ENCODE measurements at places on chromosomes 6 and 20.
A peak's percentile ranks its signal among the peaks of the same experiment; 100 is the strongest.

GRCh38 chr20:6886065-6886729 is 118.7 kb downstream of the BMP2 start:
- no peak for DNase-seq

- DNase-seq, result no peak
Measured at GRCh38 chr20:17372806-17373440, 146.1 kb downstream of the PCSK2 start.

DNA sequence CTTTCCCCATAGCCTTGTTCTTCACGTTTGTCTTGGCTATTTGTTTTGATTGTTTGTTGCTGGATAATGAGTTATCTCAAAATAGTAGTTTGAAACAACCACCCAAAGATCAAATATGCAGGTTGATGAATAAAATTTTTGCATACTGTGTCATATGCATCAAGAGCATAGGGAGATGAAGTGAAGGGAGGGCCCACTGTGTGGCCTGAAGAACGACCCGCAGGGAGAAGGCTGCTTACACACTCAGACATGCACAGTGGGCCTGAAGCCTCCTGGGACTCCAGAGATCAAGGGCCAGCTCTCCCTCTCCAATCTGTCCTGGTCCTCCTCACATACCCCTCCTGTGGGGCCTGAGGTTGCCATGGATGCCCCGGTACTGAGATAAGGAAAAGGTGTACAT is 16.2 kb upstream of the TREM2 start:
- no peak for DNase-seq

- DNase-seq, result peak; percentile 35
Measured at GRCh38 chr6:81565071-81565470, 187.4 kb downstream of the TENT5A start.

DNA sequence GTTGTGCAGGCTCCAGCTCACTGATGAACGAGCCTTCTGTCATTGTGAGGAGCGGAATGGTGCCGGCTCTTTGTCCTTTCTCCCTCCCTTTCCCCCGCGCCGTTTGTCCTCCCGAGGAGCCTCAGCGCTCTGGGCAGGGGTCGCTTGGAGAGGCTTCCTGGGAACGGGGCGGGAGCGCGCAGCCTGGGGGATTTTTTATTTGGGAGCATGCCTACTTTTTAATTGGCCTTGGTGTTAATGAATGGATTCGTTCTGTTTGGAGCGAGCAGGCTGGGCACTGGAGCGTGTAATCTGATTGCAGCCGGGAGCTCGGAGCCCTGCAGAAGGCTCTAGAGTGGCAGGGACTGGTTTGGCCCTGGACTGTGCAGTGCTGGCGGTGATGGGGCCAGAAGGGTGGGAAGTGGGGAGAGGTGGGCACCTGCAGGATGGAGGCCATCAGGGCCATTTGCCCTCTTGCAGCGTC is 118.8 kb downstream of the CDH4 start:
- DNase-seq, result no peak

DNA sequence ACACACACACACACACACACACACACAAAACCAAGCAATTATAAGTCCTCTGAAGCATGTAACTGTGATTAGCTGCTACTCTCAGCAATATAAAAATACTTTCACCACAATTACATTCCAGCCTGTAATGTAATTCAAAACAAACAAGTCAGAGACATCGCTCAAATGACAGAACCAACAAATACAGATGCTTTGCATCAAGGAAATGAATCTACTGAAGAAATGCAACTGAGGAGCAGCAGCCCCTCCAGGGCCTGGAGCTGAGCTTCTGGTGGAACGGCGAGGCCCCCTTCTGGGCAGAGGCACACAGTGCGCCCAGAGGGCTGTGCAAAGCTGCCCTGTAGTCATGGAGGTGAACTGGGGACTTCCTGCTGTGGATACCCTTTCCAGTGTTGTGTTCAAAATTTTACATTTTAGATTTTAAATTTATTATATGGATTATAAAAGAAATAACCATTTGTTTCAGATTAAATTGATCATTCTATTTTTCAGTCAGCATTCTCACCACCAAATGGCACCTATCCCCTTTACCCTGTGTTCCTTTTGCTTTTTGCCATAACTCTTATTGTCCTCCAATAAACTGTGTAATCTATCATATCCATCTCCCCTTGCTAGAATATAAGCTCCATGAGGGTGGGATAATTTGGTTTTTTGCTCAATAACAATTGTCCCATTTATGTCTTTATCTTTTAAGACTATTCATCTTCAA is 23.2 kb downstream of the ADAT2 start:
- peak; percentile 90 for DNase-seq

GRCh38 chr6:119079283-119079809 is 882 bp upstream of the FAM184A start:
- peak; percentile 75 for DNase-seq

- peak; percentile 4 for DNase-seq
Measured at GRCh38 chr6:160428069-160428430, 79.9 kb downstream of the SLC22A3 start.

DNA sequence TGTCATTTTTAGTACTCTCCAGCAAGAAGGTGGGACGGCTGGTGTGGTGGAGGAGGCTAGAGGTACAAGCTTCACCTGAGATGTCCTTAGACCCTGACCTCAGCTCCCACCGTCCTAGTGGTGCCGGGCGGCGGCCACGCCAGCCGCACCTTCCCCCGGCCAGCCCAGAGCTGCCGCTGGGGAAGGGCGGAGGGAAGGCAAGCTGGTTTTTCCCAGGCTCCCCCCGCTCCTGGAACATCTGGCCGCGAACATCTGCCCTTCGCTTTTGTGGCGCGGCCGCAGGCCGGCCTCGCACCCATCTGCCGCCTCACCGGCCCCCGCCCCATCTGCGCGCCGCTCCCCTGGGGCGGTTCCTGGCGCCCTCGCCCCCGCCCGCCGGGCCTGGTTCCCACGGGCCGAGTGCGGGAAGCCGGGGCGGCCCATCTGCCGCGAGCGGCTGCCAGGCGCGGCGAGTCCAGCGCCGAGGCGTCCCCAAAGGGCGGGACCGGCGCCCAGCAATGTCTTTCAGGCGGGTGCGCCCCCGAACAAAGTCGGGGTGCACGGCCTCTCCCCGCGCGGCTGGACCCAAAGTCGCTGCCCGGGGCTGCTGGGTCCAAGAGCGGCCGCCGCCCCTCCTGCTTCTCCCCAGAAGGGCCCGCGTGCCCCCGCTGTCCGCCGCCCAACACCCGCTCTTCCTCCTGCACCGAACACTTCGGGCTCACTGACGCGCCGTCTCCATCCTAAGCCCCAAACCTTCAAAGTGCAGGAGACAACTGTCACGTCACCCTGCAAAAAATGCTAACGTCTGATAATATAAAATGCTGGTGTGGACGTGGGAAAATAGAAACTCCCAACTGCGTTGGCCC is 17.3 kb upstream of the ID1 start:
- no peak for DNase-seq

DNA sequence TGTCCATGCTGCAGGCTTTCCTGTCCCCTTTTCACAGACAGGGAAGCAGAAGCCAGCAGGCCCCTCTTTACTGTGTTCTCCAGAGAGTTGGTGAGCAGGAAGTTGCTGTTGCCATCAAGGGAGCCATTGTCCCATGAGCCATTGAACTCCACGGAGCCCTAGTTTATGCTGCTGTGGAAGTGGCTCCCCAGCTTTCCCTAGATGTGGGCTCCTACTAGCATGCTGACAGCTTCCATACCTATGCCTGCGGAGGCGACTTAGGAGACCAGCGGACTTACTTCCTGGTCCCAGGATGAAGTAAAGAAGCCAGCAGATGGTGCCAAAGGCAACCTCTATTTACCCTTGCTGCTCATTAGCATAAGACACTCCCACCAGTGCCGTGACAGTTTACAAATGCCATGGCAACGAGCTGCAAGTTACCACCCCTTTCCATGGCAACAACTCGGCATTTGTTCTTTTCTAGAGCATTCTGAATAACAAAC is 30.8 kb upstream of the FKBP1A start:
- DNase-seq, result peak; percentile 56

DNA sequence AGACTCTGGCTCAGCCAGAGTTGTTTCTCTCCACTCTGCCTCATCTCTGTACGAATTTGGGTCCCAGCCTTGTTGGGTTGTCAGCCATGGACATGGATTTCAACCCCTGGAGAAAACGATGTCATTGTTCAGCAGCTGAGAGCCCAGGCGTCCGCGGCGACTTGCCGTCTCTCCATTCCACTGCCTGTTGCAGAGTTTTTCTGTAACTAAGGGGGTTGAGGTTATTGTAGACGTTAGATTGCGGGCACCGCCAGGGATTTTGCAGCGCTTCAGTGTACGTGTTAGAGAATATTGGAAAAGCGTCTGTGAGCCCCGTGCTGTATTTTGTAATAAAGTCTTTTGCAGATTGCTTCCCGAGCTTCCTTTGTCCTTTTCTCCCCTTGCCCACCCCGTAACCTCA is 13.1 kb upstream of the RBM38 start:
- no peak for DNase-seq

DNA sequence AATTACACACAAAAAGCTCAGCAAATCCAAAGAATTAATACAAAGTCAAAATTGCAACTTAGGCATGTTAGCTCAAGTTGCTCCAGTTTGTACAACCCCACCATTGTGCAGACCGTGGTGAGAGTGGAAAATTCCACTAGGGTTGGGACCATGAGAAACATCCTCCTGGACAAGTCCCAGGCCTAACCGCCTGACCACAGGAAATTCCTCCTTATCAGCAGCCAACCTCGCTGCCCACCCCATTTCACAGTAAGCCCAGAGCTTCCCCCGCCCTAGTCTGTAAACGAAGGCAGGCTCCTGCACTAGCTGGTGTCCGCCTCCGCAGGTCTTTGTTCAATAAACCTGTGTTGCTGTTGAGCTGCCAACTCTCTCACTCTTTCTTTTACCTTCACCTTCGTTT is 1023.3 kb downstream of the EYS start:
- DNase-seq, result peak; percentile 33

DNA sequence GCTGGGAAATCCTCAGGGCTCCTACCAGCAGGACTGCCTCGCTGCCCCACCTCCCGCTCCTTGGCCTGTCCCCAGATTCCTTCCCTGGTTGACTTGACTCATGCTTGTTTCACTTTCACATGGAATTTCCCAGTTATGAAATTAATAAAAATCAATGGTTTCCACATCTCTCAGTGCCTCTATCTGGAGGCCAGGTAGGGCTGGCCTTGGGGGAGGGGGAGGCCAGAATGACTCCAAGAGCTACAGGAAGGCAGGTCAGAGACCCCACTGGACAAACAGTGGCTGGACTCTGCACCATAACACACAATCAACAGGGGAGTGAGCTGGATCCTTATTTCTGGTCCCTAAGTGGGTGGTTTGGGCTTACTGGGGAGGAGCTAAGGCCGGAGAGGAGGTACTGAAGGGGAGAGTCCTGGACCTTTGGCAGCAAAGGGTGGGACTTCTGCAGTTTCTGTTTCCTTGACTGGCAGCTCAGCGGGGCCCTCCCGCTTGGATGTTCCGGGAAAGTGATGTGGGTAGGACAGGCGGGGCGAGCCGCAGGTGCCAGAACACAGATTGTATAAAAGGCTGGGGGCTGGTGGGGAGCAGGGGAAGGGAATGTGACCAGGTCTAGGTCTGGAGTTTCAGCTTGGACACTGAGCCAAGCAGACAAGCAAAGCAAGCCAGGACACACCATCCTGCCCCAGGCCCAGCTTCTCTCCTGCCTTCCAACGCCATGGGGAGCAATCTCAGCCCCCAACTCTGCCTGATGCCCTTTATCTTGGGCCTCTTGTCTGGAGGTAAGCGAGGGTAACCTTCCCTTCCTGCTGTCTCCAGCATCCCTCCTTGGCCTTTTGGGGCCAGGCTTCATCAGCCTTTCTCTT is at the start of gene CFB:
TSS of gene CFB (plus strand) at position 589 of the 863 bp plus-strand sequence. CDS start at position 716, 127 bp downstream.
- peak; percentile 85 for DNase-seq

- DNase-seq, result peak; percentile 84
Measured at GRCh38 chr6:27866357-27867050, 45.7 kb downstream of the OR2B2 start.

DNA sequence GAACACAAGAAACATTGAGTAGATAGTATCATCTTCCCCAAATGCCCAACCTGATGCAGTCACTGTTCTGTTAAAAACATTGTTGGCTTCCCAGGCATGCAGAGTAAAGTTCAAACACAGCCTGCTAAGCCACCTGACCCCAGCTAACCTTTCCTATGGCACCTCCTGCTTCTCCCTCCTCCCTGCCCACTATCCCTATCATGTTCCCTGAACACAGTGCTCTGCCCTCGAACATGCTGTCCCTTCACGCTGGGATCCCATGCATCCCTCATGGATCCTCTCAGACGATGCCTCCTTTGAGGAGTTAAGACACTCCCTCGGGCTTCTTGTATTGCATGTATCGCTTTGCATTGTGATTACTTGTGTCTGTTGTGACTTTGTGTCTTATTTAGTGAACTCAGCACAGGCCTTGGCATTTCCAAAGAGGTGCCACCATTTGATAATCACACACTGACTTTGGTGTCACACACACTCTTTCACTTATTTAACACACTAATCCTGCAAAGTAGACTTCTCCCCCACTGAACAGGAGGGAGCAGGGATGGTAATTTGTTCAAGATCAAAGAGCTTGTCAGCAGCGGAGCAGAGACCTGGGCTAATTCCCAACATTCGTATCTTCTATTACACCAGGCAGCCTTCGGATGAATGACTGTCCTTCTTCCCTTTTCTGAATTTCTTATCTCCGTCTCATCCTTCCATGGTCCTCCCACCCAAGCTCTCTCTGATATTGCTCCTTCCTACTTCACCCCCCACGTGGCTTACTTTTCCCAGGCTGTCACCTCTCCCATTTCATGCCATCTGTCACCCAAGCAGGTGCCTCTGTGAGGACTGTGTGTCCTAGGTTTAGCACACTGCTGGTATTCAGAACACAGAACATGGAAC is 28.3 kb upstream of the SMIM29 start:
- no peak for DNase-seq

- DNase-seq, result no peak
Measured at GRCh38 chr20:2101057-2101864, at the start of gene STK35. Gene STK35, plus strand, starts transcription at chr20:2101827. Its CDS starts 55 bp downstream, at chr20:2101882.

- no peak for DNase-seq
Measured at GRCh38 chr6:91573826-91574416, 987.0 kb upstream of the MAP3K7 start.

- no peak for DNase-seq
Measured at GRCh38 chr20:46666306-46666705, 15.0 kb upstream of the SLC13A3 start.

DNA sequence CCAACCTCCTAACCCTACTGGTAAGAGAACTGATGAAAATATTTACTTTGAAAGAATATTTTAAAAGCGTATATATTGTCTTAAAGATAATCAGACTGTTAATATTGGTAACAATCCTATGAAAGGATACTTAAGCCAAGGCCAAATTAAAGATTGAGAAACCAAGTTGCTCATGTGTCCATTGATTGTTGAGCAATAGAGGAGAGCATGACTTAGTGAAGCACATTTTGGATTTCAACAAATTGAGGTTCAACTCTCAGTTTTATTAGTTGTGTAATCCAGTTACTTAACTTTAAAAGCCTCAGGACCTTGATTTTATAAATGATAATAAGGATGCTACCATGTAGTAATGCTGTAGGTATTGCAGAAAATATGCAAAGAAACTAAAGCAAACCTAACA is 56.8 kb downstream of the PRL start:
- no peak for DNase-seq

DNA sequence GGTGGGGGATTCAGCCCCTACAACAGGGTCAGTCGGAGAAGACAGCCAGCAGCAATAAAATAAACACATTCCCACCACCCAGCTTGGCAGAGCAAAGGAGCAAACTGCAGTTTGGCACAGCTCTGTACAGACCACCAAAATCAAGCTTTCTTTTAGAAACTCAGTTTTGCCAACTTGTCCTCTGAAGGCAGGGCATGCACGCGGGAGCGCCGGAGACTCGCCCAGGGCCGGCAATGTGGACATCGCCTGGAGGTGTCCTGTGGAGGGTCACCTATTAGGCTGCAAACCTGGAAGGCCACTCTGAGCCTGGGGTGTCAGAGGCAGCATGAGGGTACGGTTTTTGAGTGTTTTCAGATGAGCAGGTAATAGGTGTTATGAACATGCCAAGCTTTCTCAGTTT is 34.7 kb downstream of the TMEM242 start:
- DNase-seq, result no peak

Measured in fibroblast of skin of scalp (primary cell).